ENCODE measurements at places on chromosomes 16 and 17.

DNA sequence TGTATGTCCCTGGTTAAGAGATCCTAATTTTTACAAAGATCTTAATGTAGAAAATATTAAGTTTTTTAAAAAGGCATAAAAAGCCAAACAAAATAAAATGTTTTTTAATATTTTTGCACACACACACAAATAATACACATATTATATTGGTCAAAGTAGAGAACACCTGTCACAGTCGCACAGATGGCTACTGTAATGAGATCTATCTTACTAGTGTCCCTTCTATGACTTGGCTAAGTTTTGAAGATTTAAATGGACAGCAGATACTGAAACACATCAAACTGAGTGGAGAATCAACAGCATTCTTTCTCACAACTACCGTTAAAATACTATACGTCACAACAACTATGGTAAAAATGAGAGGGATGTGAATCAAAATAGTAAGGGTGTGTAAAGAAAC is 83.4 kb downstream of the HELZ start:
- DNase-seq: no peak

DNA sequence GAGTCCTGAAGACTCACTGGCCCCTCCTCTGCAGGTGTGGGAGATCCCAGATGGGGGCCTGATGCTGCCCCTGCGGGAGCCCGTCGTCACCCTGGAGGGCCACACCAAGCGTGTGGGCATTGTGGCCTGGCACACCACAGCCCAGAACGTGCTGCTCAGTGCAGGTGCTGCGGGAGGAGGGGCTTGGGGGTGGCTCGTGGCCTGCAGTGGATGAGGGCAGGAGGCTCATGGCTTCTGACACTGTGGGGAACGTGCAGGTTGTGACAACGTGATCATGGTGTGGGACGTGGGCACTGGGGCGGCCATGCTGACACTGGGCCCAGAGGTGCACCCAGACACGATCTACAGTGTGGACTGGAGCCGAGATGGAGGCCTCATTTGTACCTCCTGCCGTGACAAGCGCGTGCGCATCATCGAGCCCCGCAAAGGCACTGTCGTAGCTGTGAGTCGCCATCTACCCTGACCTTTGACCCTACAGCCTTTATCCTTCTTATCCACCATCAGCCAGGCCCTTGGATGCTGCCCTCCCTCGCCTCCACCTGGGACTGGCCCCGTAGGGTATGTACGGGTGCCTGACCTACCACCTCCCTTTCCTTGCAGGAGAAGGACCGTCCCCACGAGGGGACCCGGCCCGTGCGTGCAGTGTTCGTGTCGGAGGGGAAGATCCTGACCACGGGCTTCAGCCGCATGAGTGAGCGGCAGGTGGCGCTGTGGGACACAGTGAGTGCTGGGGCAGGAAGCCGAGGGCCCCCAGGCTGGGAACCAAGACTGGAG is 3.6 kb downstream of the CORO1A start:
- DNase-seq: no peak

DNA sequence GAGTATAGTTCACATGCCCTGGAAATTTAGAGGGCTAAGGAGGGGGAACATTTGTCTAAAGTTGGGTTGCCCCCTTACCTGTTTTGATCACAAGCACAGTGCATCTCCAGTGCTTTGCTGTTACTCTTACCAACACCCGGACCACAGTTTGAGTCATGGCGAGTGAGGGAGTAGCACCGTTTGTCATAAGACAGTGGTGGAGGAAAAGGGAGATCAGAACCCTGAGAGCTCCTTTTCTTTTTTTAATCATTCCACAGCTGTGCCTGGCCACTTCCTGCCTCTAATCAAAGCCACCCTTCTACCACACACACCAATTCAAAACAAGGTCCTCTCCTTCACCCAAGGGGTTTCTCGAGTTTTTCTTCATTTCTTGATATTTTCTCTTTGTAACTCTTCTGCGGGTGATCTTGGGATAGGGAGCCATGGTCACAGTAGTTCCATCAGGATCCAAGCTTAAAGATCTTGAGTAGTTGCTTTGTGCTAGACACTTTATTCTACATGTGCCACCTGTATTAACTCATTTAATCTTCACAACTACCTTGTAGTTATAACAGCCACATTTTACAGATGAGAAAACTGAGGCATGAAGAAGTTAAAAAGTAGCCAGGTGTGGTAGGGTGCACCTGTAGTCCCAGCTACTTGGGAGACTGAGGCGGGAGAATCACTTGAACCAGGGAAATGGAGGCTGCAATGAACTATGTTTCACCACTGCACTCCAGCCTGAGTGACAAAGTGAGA is 5.0 kb upstream of the MYL4 start:
- DNase-seq: no peak

DNA sequence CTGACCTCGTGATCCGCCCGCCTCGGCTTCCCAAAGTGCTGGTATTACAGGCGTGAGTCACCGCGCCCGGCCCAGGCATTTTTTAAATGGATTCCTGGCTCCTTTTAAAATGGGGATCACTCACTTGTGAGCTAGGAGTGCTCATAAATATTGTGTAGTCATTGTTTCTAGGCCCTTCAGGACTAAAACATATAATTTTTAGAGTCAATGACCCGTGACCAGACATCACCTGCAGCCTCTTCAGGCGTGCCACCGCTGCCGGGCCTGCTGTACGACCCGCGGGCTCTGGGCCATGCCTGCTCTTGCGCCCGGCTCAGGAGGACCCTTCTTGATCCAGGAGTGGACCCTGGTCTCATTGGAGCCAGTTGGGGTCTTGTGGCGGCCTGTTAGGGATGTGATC is 30.8 kb downstream of the EFCAB5 start:
- DNase-seq: no peak

DNA sequence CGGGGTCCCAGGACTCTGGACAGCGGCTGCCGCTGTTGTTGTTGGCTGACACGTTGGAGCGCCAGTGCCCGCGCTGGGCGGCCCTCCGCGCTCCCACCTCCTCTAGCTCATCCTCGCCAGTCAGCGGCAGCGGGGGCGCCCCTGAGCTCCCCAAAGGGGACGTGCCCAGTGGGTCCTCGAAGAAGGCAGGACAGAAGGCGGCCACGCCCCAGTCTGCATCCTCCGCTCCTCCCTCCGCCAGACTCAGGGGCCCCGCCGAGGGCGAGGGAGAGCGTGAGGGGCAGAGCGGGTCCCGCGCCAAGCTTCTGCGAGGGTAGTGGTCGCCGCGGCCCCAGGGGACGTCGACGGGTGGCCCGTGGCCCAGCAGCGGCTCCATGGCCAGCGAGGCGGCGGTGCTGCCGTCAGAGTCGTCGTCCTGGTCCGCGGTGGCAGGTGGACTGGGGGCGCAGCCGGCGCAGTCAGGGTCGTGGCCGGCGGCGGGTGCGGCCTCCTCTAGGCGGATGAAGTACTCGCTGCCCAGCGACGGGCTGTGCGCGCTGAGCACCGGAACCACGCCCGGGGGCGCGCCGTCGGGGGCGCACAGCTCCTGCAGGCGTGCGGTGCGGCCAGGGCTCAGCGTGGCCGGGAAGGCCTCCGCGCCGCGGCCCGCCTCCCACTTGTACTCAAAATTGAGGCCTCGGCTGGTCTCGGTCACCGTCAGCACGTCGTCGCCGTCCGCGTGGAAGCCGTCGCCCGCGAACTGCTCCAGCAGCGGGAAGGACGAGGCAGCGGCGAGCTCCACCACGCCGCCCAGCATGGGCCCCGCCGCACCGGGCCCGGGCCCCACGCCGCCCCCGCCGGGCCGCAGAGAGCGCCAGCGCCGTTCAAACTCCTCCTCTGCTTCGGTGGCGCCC is 43.2 kb upstream of the PVALEF start:
- DNase-seq: no peak

DNA sequence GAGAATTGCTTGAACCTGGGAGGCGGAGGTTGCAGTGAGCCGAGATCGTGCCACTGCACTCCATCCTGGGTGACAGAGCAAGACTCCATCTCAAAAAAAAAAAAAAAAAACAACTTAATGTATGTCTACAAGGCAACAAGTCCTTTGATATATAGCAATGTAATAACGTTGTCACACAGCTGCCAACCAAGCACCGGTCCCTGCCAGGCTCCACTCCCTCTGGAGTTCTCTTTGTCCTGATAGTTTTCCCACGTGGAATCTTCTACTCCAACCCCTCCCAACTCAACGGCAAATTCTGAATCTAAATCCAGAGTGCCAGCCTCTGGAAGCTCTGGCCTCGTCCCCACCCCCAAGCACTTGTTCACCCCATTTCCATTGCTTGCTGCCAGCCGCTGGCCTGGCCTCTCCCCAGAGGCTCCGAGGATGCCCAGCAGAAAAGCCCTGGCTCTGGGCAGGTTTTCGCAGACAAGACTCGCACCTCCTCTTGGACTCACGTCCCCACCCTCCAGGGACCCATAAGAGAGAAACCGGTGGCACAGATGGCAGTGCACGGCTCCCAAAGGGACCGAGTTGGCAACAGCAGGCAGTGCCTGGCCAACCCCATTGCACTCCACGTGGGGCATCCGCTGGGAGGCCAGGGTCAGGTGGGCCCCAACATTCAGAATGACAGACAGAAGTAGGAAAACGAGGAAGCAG is 15.9 kb upstream of the CBX2 start:
- no peak for DNase-seq

- DNase-seq: no peak
Measured at GRCh38 chr17:8632061-8632460, 1.5 kb upstream of the MYH10 start.

DNA sequence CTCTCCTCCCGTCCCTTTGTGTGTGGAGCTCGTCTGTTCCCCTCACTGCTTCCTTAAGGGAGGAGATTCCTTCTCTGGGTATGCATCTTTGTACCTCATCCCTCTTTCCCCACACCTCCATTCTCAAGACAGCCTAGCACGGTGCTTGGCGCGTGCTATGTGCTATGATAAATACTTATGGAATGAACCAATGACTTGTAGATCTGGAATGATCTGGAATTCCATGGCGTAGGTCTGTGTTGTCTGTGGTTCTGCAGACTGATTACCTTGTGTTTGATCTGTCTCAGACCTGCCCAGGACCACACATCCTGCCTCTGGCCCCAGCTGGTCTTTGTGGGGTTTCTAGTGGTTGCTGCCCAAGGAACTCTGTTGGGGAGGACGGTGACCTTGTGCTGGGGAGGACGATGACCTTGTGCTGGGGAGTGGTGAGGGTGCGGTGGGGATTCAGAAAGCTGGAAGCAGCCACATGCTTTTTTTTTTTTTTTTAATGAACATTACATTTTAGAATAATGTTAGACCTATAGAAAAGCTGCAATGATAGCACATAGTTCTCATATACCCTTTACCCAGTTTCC is 33.5 kb upstream of the ETV4 start:
- peak; percentile 51 for DNase-seq

DNA sequence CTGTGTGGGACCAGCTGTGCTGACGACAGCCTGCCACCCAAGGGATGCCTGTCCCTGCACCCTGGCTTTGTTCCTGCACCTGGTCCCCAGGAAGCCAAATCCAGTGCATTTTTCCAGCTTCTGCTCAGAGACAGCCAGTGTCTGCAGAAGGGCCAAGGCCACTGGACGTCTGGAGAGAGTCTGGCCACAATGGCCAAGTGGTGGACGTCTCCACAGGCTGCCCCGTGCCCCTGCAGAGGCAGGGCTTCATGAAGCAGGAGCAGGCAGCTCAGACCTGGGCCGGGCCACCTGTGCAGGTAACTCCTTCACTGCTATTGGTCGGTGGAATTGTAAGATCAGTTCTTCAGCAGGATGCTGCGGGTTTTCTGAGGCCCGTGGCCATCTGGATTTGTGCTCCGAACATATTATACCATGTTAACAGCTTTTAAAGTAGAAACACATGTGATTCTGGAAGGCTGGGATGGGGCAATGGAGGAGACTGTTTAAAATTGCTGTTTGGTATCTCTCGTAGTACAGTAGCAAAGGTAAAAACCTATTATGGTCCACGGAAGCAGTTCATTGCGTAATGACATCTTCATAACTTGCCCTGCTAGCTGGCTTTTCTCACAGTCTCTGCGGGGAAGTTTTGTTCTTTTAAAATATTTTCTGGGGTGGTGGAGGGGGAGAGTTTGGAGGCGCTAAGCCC is 185.3 kb downstream of the CCDC182 start:
- DNase-seq: no peak

DNA sequence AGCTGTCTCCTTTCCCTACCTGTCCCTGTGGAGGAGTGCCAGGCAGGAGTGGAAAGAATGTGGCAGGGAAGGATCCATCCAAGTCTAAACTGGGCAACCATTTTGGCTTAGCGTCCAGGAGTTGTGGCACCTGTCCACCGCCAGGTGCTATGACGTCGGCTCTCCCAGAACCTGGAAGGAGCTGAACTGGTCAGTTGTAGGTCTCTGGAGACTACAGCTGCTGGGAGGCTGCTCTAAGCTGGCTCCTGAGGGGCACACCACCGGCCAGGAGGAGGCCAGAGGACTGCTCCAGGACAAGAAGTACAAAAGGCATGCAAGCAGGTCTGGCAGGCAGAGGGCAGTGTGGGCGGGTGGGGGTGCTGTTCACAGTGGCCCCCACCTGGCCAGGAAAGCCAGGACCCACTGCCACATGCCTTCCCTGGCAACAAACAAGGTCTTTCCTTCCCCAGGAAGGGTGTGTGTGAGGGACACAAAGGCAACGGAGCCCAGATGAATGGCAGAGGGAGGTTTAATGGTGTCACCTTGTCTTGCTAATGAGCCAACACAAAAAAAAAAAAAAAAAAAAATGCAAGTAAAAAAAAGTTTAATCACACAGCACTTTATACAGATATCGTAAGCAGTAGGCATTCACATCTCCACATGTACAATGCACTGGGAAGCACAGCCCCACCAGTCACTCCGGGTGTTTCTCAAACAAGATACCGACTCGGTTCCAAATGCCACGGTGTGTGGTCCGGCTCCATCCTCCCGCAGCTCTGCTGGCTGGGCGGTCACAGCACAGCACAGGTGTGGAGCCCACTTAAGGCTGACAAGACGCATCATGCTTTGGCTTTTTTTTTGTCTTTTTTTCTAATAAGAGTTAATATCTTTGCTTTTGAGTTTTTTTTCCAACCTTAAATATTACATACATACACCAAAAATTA is 4.8 kb downstream of the SPHK1 start:
- no peak for DNase-seq

- peak; percentile 69 for DNase-seq
Measured at GRCh38 chr16:62225675-62226074, 189.4 kb upstream of the CDH8 start.

GRCh38 chr16:56849690-56850680 is 15.0 kb upstream of the SLC12A3 start:
- no peak for DNase-seq

Data from HS-27A (cell line).